A172 (cell line): ENCODE measurements at places on chromosomes 7 and 10. TPM values are rescaled to one million over a fixed set of nuclear protein-coding genes. Genes with fewer than 3 reads are reported as not detected.

The GRM3 gene
- not detected in 2 replicates for total RNA-seq

The ACTL6B gene
- not detected in 2 replicates for total RNA-seq

The TMEM140 gene
- total RNA-seq, result 1.6 and 1.9 TPM in 2 replicates

The RARRES2 gene
- 48.7 and 50.4 TPM in 2 replicates for total RNA-seq

The GPR146 gene
- 1.1 and 1.6 TPM in 2 replicates for total RNA-seq

The DGKB gene
- total RNA-seq, result 0.07 and 0.29 TPM in 2 replicates

The SLC13A4 gene
- not detected in 2 replicates for total RNA-seq

The LIPN gene
- total RNA-seq, result not detected in 2 replicates

The PTER gene
- not detected in 2 replicates for total RNA-seq

The MUC3A gene
- total RNA-seq, result not detected in 2 replicates

The NYAP1 gene
- total RNA-seq, result 0.07 TPM in 1 of 2 replicates, not detected in the other

The TDRD1 gene
- 0.02 TPM in 1 of 2 replicates, not detected in the other for total RNA-seq

The UPK3BL2 gene
- total RNA-seq, result 0.12 and 1.00 TPM in 2 replicates

The SEMA3E gene
- 0.29 and 3.6 TPM in 2 replicates for total RNA-seq

The SPDYE2B gene
- total RNA-seq, result not detected in 2 replicates

The TEX47 gene
- not detected in 2 replicates for total RNA-seq

The RTKN2 gene
- 20.2 and 23.8 TPM in 2 replicates for total RNA-seq

The TSPAN15 gene
- total RNA-seq, result 13.6 and 18.7 TPM in 2 replicates

The SVIL gene
- 8.5 and 92.0 TPM in 2 replicates for total RNA-seq

The FAM13C gene
- total RNA-seq, result 0.22 TPM in 1 of 2 replicates, not detected in the other

The SEMA4G gene
- 0.05 TPM in 1 of 2 replicates, not detected in the other for total RNA-seq

The SEMA3D gene
- 3.3 and 3.4 TPM in 2 replicates for total RNA-seq

The UBE2D4 gene
- total RNA-seq, result 14.3 and 23.9 TPM in 2 replicates

The OR2AE1 gene
- total RNA-seq, result not detected in 2 replicates

The PLCE1 gene
- total RNA-seq, result 0.22 and 0.89 TPM in 2 replicates

The HOGA1 gene
- total RNA-seq, result 6.3 and 7.7 TPM in 2 replicates

The YKT6 gene
- total RNA-seq, result 133 and 137 TPM in 2 replicates

The PON1 gene
- not detected in 2 replicates for total RNA-seq

The ADIRF gene
- total RNA-seq, result not detected in 2 replicates

The MARVELD1 gene
- 68.2 and 69.7 TPM in 2 replicates for total RNA-seq

The LLCFC1 gene
- total RNA-seq, result not detected in 2 replicates

The GSDME gene
- 39.0 and 43.0 TPM in 2 replicates for total RNA-seq
